ENCODE measurements at places on chromosomes 16 and 17.
A peak's percentile ranks its signal among the peaks of the same experiment; 100 is the strongest.

DNA sequence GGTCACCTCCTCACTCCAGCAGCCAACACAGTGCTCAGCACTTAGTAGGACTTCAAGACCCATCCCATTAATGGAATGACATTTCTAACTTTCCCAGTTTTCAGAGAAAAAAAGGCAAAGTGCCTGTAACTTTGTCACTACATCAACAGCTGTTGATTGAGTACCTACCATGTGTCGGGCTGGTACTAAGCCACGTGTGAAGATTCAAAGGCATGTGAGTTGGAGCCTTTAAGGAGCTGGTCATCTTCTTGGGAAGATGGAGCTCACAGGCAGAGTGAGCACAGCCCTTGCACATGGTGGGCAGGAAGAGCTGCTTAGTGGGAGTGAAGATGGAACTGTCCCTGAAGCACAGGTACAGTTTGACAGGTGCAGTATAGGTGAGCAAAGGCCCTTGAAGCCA lies 88.6 kb downstream of the GNAO1 start:
- DNase-seq: no peak

GRCh38 chr16:89166696-89167424 lies 4.7 kb upstream of the CDH15 start:
- no peak for DNase-seq

GRCh38 chr17:76252040-76252954 lies 12.0 kb upstream of the RNF157 start:
- peak; percentile 73 for DNase-seq

GRCh38 chr16:30903002-30903401 lies 6.6 kb downstream of the CTF1 start:
- no peak for DNase-seq

- DNase-seq: no peak
These were observed 130.9 kb upstream of the CACNG3 start for GRCh38 chr16:24125214-24125613.

GRCh38 chr17:16406742-16407674 lies 8.4 kb upstream of the TRPV2 start:
- DNase-seq: peak; percentile 35

- DNase-seq: no peak
These were observed 13.9 kb downstream of the CNEP1R1 start for GRCh38 chr16:50038756-50039529.

DNA sequence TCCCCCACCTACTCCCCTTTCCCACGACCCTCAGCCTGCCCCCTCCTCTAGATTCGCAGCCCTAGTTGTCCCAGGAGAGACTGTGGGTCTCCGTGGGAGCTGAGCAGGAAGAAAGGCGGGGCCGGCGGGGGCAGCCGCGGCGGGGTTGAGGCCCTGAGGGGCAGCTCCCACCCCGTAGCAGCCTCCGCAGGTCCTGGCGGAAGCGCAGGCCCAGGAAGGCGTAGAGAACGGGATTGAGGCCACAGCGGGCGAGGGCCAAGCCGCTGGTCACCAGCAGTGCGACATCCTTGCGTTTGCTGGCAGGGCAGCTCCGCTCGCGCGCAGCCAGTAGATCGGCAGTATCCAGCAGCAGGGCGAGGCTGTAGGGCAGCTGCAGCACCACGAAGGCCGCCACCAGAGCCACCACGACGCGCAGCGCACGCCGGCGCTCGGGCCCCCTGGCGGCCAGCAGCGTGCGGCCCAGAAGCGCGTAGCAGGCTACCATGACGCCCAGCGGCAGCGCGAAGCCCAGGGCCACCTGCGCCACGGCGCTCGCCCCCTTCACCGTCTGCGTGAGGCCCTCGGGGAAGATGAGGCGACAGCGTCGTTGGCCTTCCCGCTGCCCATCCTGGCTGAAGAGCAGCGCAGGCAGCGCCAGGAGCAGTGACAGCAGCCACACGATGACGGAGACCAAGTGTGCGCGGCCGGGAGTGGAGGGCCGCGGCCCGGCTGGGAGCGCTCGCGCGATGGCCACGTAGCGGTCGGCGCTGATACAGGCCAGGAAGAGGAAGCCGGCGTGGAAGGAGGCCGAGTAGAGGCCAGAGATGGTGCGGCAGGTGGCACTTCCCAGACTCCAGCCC lies 1.9 kb downstream of the CCR10 start:
- peak; percentile 87 for DNase-seq

DNA sequence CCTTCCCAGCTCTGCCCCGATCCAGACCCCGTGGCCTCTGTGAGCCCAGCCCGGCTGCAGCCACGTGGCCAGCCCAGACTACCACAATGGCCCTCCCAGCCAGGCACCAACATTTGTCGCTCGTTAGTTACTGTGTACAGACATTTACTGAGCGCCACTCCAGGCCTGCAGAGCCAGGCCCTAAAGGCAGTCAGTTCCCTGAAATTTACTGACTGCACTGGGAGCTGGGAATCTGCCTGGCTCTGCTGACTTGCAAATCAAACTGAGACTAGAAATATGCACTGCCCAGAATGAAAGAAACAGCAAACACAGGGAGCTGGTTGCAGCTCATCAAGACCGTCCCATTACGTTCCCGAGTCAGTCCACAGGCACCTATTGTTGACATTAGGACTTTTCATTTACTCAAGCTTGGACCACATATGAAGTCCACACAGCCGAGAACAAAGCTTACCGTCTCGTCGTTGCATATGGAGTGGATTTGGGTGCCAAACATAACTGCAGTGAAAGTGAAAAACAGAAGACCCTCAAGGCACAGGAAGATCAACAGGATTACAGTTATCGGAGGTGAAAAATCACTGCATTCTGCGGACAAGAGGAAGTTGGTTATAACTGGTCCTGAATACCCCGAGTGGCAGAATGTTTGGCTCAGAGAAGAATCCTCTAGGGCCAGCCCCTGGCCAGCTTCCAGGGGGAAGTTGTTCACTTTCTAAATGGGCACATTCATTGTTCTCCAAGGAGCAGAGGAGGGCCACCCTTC lies 34.5 kb downstream of the ZDHHC7 start:
- DNase-seq: no peak

DNA sequence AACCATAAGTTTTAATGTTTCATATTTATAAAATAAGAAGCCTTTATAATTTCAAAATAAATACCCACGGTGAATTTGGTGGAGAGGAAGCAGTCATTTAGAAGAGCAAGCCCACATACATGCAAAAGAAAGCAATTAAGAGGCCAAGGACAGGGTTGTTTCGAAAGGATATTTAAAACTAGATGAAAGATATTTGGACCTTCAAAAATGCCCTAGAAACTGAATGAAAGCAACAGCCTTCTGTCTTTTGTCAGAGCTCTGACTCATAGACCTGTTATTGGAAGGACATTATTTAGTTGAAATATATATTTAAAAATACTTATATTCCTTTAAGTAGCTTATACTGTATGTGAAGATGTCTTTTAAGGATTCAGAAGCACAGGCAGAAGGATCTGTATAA lies 8.6 kb upstream of the METTL9 start:
- DNase-seq: peak; percentile 29

GRCh38 chr17:72162569-72162968 lies 41.7 kb downstream of the SOX9 start:
- DNase-seq: no peak

- DNase-seq: peak; percentile 83
These were observed 588 bp downstream of the APRT start for GRCh38 chr16:88810912-88811768.

- DNase-seq: no peak
These were observed 891 bp downstream of the CORO1A start for GRCh38 chr16:30184096-30184890.

DNA sequence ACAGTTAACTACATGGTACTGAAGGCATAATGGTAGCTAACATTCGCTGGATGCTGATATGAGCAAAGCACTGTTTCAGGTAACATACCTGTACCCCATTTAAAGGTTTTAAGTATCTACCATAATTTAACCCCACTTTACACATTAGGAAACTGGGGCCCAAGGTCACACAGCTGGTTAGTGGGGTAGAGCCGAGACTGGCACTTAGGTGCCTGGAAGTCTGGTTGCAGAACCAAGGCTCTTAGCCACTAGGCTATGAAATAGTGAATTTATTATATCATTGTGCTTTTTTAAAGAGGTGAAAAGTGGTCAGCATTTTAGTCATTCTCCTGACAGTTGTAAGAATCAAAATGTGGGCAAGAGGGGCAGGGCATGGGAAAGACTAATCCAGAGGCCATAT lies 25.2 kb downstream of the SIAH1 start:
- no peak for DNase-seq

DNA sequence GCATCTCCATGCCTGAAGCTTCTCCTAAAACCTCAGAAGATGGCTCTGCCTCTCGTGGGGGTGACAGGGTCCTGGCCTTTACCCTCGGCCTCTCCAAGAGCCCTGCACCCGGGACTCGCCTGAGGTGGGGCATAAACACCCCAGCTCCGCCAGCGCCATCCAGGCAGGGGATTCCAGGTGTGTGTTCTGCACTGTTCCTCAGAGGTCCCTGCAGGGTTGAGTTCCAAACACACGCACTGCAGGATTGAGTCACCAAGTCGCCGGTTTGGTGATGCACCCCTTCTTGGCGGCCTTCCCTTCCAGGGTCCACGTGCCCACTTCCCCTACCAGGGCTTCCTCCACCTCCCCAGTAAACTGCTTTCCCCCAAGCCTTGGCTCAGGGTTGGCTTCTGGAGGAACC lies 40.0 kb upstream of the RBFOX3 start:
- DNase-seq: no peak

GRCh38 chr16:69701452-69701851 lies 24.9 kb downstream of the NQO1 start:
- DNase-seq: no peak

DNA sequence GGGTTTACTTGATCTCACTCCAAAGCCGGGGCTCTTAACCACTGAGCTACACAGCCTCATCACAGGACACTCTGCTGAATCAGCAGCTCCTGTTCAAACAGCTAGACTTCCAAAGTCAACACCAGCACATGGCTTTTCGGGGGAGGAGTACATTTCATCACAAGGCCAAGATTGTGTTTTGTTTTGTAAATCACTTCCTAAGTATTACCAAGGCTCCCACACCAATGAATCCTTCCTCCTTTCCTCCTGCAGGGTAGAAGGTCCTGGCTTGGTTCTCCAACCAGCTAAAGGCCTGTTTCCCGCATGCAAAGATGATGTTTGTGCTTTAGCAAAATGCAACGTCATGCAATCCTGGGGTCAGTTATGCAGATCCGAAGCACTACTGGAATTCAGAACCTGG lies 152.5 kb downstream of the XYLT1 start:
- no peak for DNase-seq

DNA sequence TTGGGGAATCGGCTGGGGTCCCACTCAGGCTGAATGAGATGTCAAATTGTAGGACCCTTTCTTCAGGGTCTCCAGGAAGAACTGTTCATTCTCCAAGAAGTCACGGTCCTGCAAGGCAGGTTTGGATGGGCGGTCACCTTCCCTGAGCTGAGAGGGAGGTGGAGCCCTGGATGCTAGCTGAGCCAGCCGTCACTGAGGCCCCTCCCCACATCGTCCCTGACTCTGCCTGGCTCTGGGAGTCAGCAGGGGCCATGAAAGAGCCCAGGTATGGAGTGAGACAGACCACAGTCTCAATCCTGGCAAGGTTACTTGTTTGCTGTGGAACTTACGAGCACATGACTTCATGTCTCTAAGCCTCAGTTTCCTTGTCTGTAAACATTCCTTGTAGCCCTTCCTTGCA lies 6.0 kb upstream of the MRPL38 start:
- DNase-seq: peak; percentile 75

DNA sequence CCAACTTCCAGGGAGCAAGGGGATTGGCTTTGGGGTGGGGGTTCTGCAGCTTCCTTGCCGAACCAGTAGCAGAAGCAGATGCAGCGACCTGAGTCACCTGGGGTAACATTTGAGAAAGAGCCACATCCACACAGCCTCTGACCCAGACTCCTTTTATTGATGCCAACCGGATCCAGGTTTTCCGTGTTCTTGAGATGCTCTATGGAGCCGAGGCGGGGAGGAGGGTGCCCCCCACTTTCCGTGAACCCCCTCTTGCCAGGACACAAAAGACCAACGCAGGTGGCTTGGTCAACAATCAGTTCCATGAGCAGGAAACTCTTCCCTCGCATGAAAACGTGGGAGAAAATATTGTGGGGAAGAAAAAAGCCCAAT lies 125.8 kb downstream of the C16orf78 start:
- DNase-seq: no peak

GRCh38 chr17:34607917-34608316 lies 28.5 kb downstream of the TMEM132E start:
- no peak for DNase-seq

- no peak for DNase-seq
These were observed 32.7 kb downstream of the SOX8 start for GRCh38 chr16:1014221-1014620.

DNA sequence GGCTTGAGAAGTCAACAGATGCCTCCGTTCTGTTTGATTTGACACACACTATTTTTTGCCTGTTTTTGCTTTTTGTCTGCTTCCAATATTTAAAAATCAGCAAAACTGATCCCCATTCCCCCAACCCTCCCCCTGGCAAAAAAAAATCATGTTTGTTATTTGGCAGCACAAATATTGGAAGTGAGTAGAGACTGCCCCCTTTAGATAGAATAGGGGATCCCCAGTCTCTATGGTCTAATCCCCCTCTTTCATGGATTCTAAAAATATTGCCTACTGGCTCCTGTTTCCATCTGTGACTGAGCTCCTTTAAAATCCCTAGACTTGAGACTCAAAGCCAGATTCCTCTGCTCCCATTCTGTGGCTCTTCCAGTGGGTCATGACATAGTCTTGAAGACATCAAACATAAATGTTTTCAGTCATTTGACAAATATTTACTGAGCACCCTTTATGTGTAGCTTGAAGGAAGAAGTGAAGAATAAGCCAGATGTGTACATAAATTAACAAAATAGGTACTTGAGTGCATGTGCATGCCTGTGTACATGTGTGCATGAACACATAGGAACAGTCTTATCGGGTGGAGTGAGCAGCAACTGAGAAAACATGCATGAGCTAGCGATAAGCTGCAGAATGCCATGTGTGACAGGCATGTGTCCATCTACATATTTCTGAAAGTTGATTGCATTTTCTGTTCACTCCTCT lies 101.2 kb downstream of the SALL1 start:
- DNase-seq: no peak

GRCh38 chr17:1999557-2000251 lies 25.4 kb downstream of the RTN4RL1 start:
- DNase-seq: peak; percentile 86

- DNase-seq: no peak
These were observed 21.9 kb upstream of the BCAR1 start for GRCh38 chr16:75273054-75273925.

DNA sequence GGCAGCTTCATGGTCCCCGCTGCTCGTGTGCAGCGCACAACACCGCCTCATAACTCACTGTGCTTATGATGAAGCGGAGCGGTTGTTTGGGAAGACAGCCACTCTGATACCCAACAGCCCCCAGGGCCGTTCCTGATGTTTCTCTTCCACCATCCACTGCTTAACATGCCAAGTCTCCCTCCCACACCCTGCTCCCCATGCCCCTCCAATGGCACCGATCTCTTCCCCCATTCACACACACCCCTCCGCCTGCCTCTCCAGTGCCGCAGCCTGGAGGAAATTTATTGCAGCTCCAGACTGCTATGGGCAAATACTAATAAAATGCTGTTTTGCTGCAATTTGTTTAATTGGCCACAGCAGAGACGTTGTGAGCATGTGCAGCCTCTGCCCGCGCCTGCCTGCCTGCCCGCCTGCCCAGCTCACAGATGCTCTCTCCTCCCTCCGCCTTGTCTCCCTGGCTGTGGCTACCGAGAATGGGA lies 80.3 kb upstream of the LHX1 start:
- no peak for DNase-seq

GRCh38 chr17:41835214-41835799 lies 725 bp downstream of the NT5C3B start:
- no peak for DNase-seq

GRCh38 chr16:10876799-10877341 lies at the start of gene CIITA:
TSS of gene CIITA (plus strand) at chr16:10877202. CDS start at chr16:10877331, 129 bp downstream.
- DNase-seq: no peak

- no peak for DNase-seq
These were observed 134.5 kb upstream of the CHMP6 start for GRCh38 chr17:80856863-80857755.

- DNase-seq: peak; percentile 40
These were observed 4.8 kb upstream of the GLG1 start for GRCh38 chr16:74611721-74612120.

Measured in cardiac muscle cell (in vitro differentiated cells and primary cell).